ENCODE measurements at places on chromosomes 16 and 17. TPM values are rescaled to one million over a fixed set of nuclear protein-coding genes. Genes with fewer than 3 reads are reported as not detected.

- no peak for DNase-seq
Observed at GRCh38 chr16:30413112-30413806, 5.9 kb downstream of the ZNF771 start.

GRCh38 chr17:9237053-9237410, 215.7 kb downstream of the NTN1 start:
- DNase-seq, result no peak

Gene SLFN14
- total RNA-seq, result not detected

DNA sequence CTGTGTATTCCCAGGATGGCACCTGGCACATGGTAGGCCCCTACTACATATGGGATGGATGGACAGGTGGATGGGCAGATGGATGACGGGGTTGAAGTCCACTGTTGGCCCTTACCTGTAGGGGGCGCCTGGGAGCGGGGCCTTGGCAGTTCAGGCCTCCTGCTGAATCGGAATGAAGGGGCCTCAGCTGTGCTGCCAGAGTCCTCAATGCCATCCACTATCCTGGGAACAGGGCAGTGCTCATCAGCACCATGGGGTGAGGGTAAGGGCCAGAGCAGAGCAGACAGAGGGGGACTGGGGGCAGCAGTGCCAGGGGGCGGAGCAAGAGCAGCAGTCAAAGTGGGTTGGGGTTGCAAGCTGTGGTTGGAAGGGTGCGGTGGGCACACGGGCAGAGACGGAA, 8.3 kb upstream of the RAB5C start:
- DNase-seq, result no peak

GRCh38 chr17:5501685-5502084, 15.3 kb downstream of the MIS12 start:
- no peak for DNase-seq

Gene CXCL16
- 4.3 TPM for total RNA-seq

GRCh38 chr17:35568561-35568960, 7.9 kb upstream of the SLFN14 start:
- no peak for DNase-seq

Gene RGS11
- 2.4 TPM for total RNA-seq

Gene SLC4A1
- not detected for total RNA-seq

- peak; percentile 59 for DNase-seq
Observed at GRCh38 chr16:8026450-8026849, 563.9 kb downstream of the TMEM114 start.

Gene CACNB1
- 11.3 TPM for total RNA-seq

DNA sequence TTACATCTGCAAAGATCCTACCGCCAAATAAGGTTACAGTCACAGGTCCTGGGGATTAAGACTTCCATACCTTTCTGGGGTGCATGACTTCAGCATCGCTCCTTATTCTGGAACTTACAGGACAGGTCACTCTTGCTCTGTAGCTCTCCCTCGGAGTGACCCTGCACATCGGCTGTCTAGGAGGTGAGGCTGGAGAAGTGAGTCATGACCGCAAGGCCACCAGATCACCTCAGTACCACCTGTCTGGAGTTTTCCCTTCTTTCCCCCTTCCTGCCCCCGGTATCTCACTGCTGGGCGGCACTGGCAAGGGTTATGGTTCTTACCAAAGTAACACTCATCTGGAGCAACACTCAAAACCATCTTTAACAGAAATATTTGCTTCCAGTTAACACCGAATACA, 374.8 kb downstream of the SLC39A11 start:
- no peak for DNase-seq

GRCh38 chr17:81309140-81309858, 14.2 kb upstream of the SLC38A10 start:
- DNase-seq, result no peak

Gene CDRT15
- total RNA-seq, result not detected

- no peak for DNase-seq
Observed at GRCh38 chr16:65769055-65769465, 597.4 kb upstream of the CDH5 start.

DNA sequence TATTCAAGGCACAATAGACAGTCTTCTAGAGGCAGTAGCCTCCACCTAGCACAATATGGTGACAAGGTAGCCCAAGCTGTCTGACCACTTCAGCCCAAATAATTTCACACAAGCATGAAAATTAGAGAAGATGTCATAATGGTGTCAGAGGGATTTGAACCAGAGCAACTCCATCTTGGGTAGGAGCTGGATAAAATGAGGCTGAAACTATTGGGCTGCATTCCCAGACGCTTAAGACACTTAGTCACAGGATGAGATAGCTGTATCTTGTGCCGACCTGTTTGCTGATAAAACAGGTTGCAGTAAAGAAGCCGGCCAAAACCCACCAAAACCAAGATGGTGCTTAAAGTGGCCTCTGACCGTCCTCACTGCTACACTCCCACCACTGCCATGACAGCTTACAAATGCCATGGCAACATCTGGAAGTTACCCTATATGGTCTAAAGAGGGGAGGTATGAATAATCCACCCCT, 192.6 kb downstream of the CPPED1 start:
- no peak for DNase-seq

DNA sequence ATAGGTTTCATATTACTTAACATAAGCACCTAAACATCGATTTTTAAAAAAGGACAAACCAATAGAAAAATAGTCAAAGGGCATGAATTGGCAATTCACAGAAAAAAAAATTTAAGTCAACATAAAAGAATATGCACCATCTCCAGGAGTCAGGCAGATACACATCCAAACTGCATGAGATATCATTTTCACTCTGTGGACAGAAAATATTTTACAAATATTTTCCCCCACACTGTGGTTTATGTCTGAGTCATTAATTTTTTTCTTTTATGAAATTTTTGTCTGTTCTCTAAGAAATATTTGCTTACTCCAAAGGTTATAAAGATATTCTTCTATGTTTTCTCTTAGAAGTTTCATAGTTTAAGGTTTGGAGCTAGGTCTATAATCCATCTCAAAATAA, 74.4 kb upstream of the DNAH17 start:
- DNase-seq, result no peak

DNA sequence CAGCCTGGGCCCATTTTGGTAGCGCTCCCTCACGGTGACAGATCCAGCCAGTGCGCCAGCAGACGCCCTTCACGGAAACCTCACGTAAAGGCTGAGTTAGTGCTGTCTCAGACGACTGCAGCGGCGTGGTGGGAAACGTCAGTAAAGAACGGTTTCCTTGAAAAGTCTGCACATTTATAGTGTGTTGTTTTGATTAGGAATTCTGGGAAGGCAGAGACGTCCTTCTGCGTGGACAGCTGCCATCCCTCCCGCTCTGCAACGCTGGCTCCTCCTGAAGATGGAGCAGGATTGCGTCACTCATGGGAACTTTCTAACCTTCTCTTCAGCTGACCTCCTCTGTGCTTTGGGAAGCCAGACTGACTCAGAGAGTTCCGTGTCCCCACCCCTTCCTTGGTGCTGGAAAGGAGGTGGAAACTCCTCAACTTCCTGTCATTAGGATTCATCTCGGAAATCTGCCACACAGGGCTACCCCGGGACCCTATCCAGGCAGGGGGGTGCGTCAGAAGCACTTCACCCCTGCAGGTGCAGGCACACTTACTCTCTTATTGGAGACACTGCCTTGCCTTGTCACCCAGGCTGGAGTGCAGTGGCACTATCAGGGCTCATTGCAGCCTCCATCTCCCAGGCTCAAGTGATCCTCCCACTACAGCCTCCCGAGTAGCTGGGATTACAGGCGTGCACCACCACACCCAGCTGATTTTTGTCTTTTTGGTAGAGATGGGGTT, 24.3 kb upstream of the CRISPLD2 start:
- DNase-seq, result no peak

DNA sequence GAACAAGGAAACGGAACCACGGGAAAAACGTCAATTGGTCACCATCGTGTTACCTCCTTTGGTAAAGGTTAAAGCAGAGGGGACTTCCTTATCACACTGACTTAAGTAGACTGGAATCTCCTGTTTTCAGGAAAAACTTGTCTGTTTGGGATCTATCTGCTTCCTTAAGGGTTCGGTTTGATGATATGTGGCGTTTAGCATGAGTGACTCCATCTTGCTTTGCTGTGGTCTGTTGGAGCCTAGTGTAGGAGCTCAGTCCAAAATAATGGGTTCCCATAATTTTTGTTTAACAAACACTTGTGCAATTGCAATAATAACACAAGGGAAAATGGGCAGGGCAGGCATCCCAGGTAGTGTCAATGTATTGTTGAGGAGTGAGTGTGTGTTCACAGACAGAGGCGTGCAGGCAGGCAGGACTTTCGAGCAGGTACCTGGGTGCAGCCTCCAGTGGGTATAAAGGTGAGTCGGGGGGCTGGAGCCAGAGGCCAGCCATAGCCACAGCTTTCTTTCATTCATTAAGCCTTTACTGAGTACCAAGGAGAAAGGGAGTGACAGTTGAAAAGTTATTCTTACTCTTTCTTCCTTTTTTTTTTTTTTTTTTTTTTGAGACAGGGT, 4.3 kb upstream of the ENGASE start:
- no peak for DNase-seq

DNA sequence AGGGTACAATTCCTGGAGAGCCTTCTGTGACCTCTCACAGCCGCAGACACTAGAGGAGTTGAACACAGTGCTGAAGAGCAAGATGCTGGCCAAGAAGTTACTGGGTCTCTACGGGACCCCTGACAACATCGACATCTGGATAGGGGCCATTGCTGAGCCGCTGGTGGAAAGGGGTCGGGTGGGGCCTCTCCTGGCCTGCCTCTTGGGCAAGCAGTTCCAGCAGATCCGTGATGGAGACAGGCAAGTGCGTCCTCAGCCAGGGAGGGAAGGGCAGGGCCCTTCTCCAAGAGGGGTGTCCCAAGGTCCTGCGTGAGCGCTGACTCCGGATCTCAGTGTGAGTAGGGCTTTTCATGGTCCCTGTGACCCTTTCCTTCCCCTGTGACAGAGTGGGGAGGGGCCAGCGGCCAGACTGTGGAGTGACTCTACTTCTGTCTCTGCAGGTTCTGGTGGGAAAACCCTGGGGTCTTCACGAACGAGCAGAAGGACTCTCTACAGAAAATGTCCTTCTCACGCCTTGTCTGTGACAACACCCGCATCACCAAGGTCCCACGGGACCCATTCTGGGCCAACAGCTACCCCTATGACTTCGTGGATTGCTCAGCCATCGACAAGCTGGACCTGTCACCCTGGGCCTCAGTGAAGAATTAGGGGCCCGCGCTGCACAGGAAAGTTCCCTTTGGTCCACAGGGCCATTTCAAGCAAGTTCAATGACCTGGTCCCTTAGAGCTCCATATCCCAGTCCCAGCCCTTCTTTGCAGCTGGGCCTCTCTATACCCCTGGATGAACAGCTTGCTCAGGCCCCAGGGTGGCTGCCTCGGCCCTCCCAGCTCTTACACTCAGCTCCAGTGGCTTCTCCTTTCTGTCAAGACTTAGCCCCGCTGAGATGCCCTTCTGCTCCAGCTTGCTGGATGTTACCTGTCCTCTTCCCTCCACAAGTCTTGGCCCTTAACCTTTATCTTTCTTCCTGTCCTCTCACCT, 13.1 kb downstream of the MPO start:
- no peak for DNase-seq

DNA sequence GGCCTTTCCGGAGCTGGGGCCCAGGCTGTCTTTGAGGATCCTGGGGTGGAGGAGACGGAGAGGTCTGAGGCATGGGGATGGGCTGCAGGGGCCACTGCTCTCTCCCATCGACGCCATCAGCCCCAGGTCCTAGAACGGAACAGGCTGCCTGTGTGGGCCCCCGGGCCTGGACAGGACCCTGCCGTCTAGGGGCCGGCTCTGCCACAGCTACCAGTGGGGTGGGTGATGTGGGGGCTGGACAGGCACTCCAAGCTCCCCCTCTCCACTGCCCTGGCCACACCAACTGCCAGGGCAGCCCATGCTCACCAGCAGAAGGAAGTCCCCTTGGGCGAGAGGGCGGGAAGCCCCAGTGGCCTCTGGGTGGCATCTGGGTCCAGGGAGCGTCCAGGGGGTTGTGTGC, 37.8 kb downstream of the ENGASE start:
- DNase-seq, result no peak

- DNase-seq, result no peak
Observed at GRCh38 chr17:54933921-54934320, 33.3 kb downstream of the TOM1L1 start.

Gene NEUROD2
- total RNA-seq, result not detected

DNA sequence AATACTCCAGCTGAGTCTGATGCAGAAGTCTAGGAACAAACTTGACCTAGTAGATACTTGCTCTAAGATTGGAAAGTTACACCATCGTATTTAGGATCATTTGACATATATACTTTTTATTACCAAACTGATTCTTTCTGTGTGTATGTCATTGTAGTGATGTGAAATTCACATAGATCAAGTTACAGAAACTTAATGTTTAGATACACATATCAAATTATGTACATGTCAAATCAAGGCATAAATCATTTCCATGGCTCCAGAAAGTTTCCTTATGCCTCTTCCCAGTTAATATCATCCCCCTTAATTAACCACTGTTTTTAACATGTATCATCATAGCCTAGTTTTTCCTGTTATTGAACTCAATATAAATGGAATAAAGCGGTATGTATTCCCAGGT, 292.0 kb upstream of the CDH11 start:
- no peak for DNase-seq

DNA sequence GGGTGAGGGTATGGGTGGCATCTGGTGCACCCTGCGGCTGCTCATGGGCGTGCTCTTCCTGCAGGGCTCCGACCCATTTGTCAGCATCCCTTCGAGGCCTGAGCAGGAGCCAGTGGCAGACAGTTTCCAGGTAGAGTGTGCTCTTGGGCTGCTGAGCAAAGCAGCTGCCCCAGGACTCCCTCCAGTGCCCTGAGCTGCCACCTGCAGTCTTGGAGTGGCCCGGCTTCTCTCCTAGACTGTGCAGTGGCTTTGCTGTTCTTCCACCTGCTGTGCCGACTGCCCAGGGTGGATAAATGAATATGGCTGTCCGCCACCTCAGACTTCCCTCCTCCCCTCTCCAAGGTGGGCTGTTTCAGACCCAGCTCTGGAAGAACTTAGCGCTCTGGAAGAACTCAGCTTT, 10.8 kb upstream of the JPT2 start:
- DNase-seq, result no peak

Gene KRTAP1-1
- total RNA-seq, result not detected

DNA sequence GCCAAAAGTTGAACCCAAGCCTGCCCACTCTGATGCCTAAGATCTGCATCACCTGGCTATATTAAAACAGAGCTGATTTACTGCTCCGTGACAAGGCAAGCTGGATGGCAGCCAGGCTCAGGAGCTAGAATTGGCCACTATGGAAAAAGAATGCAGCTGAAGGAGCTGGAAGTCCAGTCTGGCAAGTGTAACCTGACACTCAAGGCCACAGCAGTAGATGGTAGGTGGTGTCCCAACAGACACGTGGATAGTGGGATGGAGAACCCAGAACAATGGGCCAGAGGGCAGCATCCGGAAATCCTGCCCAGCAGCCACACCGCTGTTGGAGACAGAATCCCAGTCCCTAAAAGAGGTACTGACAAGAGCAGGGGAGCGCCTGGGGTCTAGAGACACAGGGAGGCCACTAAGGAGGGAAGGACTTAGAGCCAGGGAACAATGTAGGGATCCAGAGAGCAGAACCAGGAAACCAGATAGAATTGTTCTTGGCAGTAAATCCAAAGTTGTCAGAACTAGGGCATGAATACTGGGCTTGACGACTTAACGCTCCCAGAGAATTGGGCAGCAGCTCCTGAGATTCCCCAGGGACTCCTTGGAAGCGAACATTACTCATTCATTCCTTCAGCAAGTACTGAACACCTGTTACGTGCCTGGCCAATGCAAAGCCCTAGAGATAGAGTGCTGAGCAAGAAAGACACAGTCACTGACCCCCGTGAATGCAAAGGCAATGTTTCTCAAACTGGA, 85.7 kb downstream of the CDYL2 start:
- no peak for DNase-seq
